ENCODE measurements at places on chromosomes 1 and 21.
A peak's percentile ranks its signal among the peaks of the same experiment; 100 is the strongest.

DNA sequence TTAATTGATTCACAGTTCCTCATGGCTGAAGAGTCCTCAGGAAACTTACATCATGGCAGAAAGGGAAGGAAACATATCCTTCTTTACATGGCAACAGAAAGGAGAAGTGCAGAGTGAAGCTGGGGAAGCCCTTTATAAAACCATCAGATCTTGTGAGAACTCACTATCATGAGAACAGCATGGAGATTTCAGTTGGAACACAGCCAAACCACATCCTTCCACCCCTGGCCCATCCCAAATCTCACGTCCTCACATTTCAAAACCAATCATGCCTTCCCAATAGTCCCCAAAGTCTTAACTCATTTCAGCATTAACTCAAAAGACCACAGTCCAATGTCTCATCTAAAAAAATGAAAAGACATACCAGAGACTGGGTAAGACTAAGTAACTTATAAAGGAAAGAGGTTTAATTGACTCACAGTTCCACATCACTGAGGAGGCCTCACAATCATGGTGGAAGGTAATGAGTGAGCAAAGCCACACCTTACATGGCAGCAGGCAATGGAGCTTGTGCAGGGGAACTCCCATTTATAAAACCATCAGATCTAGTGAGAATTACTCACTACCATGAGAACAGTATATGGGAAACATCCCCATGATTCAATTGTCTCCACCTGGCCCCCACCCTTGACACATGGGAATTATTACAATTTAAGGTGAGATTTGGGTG is 105.2 kb downstream of the MRPL39 start:
- DNase-seq, result no peak

DNA sequence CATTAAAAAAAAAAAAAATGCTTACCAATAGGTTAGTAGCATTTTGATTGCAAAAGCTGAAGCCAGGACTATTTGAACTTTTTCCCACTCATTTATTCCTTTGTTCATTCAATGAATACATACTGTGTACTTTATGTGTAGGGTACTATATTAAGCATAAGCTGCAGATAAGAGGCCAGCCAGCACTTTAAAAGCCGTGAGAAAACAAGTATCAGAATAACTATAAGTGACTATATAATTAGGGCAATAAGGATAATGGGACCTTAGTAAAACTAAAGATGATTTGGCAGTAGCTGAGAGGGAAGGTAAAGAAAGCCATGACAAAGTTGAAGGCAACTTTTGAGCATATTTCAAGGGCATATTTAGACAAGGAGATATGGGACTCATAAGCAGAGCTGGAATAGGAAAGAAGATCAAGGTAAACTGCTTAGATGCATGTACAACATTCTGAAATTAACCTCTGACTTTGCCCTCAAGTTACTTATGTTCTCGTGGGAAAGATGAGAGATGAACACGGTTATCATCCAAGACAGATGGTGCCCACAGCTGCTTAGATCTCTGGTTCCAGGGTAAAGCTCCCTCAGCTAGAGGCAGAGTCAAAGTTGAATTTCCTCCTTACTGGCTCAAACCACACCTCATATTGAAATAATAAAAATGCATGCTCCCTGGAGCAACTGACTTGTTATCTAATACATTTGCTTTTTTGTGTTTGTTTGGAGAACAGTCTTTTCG is 44.0 kb upstream of the FMO2 start:
- DNase-seq, result no peak

- no peak for DNase-seq
These were observed 28.9 kb upstream of the NLRP3 start for GRCh38 chr1:247387096-247387495.

DNA sequence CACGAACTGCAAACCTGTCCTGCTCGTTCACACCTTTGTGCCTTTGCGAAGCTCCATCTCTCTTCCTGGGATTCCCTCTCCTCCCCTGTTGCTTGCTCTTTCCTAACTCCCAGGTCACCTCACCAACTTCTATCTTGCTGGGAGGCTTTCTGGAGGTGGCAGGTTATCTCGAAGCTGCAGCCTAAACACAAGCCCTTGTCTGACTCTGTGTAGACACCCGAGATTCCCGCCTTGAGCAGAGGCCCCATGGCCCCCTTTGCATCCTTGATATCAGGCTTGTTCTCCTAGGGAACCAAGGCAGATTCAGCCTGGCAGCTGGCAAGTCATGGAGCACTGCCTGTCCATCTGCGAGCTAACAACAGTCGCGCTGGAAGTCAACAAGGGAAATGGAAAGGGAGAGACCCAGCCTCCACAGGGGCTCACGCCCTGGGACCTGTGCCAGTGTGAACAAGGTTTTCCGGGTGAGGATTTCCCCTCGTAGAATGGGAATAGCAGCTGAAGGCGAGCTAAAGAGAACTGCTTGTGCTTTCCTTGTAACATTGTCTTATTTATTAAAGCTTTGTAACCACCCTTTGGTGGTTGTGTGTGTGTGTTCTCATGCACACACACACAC is 109.5 kb upstream of the JUN start:
- no peak for DNase-seq

DNA sequence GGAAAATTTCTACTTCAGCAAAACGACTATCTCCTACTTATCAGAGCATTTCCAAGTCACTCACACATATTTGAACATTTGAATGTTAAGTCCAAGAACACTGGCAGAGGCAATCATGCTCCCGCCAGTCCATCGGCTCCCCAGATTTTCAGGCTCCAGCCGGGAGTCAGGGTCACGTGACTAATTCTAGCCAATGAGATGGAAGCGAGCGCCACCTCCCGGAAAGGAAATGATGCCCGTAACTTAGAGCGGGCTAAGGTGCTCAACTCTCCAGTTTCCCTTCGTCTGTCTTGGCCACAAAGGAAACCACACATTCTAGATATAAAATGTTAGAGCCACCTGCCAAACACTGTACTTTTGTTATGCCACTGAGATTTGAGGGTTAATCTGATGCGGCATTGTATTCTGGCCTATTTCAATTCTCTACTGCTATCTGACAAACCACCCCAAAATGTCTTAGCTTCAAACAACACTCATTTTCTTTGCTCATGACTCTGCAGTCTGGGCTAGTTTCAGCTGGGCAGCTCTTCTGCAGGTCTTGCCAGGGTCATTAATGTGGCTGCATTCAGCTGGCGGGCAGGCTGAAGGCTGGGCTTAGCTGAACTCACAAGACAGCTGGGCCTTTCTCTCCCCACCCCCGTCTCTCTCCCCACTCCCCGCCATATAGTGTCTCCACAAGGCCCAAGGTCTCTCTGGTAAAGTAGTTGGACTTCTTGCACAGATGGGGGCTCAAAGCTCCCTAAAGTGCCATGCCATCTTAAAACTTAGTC is 16.5 kb upstream of the LHX4 start:
- DNase-seq, result no peak

- DNase-seq, result no peak
These were observed 22.7 kb downstream of the KCNQ4 start for GRCh38 chr1:40806240-40806639.

DNA sequence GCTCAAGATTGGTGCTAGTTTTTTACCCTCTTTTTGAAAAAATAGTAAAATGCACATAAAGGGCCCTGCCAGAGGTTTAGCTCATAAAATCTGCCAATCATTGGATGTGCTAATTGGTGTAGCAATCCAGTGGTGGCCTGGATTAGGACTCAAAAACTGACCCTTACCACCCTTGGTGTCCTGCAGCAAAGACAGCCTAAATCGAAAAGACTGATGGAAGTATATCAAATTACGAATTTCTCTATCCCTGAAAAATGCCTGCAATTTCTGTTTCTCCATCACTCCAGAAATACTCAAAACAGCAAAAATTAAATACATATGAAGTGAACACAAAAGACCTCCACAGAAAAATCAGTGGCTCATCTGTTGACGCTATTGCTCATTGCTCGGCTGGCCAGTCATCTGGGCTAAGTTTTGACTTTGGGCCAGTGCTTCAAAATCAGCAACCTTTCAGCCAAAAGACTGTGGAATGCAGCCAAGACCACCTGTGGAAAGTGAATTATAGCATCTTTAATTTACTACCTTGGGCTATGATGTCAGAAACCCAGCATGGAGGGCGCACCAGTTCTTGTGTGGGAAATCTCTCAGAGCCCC is 30.0 kb downstream of the WLS start:
- peak; percentile 21 for DNase-seq

Measured in AG09309 (cell line).